Thoracic aorta (tissue), 2 donors: ENCODE measurements at places on chromosomes 12 and 14.

DNA sequence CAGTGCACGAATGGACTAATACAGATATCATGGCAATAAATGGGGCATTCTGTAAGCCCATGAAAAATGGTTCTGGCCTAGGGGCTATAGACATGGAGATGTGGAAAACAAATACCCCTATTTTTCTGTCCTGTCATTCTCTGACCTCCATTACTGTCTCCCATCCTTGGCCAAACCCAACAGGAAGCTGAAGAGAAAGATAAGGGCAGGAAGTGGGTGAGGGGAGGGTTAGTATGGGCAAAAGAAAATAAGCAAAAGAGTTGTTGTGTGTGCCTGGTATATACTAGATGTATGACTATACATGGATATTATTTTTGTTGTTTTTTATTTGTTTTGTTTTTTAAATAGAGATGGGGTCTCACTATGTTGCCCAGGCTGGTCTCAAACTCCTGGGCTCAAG lies 339.3 kb downstream of the PCNX1 start:
- DNase-seq: no peak

DNA sequence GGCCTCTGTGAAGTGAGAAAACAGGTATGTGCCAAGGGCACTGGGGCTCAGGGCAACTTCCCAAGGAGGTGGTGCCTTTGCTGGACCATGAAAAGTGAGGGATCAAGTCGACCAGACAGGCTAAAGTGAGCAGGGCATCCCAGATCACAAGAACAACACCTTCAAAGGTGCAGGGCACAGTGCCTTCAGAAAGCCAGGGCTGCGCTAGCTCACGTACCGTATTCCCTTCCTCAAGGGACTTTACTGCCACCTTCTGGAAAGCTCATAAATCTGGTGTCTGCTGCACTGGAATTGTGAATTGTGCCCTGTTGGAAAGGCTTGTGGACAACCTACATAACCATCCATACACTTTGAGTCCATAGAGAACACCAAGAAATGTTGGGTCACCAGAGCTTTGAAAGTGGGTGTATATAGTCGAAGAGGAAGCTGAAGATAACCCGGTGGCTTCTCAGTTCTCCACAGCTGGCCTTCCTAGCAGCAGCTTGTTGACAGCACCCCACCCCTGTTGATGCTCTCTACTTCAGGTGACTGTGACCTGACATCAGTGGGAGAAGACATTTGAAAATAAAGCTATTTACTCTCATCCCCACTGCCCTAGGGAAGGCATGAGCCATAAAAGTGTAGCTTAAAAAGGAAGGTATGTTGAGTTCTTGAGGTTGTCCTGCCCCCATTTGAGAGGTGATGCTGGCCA lies 24.5 kb downstream of the FIGNL2 start:
- DNase-seq: no peak

- no peak for DNase-seq
Measured at GRCh38 chr14:91048265-91048664, 12.2 kb downstream of the RPS6KA5 start.

DNA sequence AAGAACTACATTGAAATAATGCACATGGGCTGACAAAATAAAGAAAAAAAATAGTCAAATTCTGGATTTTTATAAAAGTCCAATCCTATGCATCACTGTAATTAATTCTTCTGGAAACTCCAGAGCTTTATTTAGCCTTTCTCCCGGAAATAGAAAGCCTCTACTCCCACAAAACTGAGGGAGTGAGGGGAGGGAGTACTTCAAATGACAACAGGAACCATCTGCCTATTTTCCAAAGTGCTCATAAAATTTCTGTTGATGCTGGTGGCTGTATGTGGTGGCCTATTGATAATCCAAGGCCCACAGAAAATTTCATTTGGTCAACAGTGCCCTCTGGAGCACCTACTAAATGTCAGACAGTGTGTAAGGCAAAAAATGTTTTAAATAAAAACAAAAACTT lies 64.6 kb downstream of the KIF21A start:
- no peak for DNase-seq

DNA sequence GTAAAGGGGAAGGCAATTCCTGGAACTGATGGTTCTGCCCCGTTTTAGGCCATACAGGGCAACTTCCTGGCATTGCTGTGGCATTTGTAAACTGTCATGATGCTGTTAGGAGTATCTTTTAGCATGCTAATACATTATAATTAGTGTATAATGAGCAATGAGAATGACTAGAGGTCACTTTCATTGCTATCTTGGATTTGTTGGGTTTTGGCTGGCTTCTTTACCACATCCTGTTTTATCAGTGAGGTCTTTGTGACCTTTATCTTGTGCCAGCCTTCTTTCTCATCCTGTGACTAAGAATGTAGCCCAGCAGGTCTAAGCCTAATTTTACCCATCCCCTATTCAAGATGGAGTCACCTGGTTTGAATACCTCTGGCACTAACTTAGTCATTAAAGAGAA lies 51.2 kb downstream of the TESPA1 start:
- no peak for DNase-seq

DNA sequence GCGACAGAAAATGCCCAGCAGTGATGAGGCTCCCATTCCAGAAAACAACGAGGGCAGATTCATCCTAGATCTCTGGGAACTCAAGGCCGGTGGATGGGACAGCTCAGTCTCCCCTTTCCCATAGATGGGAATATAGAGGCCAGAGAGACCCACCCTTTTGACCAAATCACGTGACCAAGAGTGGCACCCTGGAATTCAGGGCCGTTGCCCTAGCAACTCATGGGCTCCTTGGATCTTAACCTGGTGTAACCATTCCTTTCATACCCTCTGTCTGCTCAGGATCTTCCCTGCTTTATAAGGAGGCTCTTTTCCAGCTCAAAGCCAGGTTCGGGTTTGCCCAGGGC lies 8.4 kb upstream of the LRTM2 start:
- DNase-seq: no peak

DNA sequence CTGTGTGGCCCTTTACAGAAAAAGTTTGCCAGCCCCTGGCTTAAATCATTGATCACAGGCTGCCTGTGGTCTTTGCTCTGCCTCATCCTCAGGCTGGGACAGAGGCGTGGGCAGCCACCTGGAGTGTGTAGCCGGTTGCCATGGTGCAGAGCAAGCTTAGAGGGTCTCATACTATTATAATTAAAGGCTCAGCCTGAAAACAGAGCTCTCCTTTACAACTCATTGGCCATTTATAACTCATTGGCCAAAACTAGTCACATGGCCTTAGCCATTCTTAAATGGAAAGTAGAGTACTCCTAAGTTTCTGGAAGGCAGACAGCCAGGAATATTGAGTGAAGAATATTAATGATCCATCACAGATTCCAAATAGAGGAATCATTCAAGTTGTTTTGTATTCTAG lies 3.0 kb downstream of the HSP90B1 start:
- no peak for DNase-seq

DNA sequence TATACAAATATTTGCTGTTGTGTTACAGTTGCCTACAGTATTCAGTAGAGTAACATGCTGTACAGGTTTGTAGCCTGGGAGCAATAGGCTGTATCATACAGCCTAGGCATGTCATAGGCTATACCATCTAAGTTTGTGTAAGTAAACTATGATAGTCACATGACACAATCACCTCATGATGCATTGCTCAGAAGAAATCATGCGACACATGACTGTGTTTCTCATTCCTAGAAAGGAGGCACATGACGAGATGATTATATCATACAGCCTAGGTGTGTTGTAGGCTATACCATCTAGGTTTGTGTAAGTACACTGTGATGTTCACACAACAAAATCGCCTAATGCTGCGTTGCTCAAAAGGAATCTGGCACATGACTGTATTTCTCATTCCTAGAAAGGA lies 31.9 kb downstream of the NOPCHAP1 start:
- DNase-seq: no peak

- DNase-seq: no peak
Measured at GRCh38 chr14:76765461-76765931, 4.2 kb downstream of the VASH1 start.

GRCh38 chr12:128442096-128442495 lies 175.1 kb downstream of the TMEM132C start:
- DNase-seq: no peak

DNA sequence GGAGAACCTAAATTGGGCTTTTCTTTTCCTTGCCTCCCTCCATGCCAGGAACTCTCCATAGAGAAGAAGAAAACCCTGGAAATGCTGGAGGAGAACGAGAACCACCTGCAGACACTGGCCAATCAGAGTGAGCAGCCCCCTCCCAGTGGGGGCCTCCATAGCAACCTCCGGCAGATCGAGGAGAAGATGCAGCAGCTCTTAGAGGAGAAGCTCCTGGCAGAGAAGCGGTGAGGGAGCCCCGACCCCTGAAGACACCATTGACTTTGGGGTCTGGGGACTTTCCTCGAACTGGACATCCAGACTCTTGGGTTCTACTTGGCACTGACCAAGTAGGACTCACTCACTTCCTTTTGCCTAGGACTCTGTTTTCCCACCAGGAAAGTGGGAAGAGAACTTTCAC lies 41.4 kb downstream of the PLEKHD1 start:
- no peak for DNase-seq
